ENCODE measurements at places on chromosomes 7 and 10.

- DNase-seq: no peak
Observed at GRCh38 chr10:52314822-52315552, 906 bp downstream of the DKK1 start.

GRCh38 chr10:79367426-79368189 lies 20.3 kb downstream of the PPIF start:
- no peak for DNase-seq

DNA sequence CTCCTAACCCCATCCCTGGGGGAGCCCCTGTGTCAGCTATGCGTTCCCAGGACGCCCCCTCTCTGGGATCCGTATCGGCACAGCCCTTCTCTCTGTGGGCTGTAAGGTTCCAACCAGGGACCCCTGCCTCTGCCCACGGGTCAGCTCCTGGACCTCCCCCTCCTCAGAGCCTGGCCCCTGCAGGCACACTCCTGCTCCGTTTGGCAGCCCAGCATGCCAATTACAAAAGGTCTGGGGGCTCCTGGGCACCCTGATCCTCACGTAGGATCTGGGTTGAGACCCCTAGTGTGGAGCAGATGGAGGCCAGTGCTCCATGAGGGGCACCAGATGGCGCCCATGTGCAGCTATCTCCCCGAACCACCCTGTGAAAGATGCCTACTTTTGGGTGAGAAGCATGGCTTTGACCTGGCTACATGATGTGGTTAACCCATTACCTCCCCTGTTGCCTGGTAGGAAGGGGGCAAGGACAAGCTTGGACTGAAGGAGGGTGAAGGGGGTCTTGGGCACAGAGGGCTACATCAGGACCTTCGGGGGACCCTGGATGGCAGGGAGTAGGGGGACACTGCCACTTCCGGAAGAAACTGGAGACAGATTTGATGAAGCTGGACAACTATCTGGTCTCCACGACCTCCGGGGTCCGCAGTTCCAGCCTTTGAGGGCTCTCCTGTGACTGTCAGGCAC lies 9.0 kb downstream of the TACR2 start:
- no peak for DNase-seq

GRCh38 chr7:40827222-40828085 lies 692.6 kb downstream of the SUGCT start:
- DNase-seq: no peak

GRCh38 chr7:8638076-8638475 lies 204.7 kb downstream of the NXPH1 start:
- DNase-seq: no peak

DNA sequence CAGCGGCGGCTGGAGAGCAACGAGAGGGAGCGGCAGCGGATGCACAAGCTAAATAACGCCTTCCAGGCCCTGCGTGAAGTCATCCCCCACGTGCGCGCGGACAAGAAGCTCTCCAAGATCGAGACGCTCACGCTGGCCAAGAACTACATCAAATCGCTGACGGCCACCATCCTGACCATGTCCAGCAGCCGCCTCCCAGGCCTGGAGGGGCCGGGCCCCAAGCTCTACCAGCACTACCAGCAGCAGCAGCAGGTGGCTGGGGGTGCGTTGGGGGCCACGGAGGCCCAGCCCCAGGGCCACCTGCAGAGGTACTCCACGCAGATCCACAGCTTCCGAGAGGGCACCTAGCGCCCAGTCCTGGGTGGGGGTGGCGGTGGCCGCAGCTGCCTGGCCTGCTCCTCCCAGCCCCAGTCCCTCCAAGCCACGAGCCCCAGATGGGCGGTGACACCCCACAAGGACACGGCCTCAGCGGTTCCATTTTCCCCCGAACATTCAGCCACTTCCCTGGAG lies 1.3 kb downstream of the BHLHA15 start:
- DNase-seq: no peak

GRCh38 chr10:71434760-71435394 lies 38.2 kb downstream of the CDH23 start:
- no peak for DNase-seq

DNA sequence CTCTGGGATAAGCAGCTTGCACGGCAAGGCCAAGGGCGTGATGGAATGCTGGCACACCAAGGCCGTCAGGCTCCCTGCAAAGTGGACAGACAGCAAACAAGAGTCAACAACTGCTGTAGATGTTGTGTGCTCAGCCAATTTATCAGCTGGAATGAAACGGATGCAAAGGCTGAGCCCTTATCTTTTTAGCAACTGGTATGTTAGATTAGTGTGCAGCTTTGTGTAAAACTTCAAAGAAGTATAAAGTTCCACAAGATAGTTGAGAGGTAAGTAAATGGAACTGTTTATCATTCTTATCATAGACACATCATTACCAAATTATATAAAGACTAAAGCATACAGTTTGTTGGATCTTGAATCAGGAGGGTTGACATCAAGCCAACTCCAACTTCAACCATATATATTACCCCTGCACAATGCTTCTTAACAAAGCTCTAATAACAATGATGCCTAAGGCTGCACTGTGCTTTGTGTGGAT lies 289.0 kb downstream of the TNS3 start:
- no peak for DNase-seq

- no peak for DNase-seq
Observed at GRCh38 chr7:99406557-99406956, 1.8 kb downstream of the PDAP1 start.

GRCh38 chr7:98051118-98051744 lies 55.4 kb upstream of the LMTK2 start:
- DNase-seq: no peak

GRCh38 chr10:103154521-103155299 lies 38.4 kb downstream of the NT5C2 start:
- DNase-seq: no peak

- DNase-seq: no peak
Observed at GRCh38 chr7:68078157-68078710, 1081.6 kb downstream of the TYW1 start.

GRCh38 chr7:4040109-4040928 lies 641.8 kb upstream of the FOXK1 start:
- DNase-seq: no peak

DNA sequence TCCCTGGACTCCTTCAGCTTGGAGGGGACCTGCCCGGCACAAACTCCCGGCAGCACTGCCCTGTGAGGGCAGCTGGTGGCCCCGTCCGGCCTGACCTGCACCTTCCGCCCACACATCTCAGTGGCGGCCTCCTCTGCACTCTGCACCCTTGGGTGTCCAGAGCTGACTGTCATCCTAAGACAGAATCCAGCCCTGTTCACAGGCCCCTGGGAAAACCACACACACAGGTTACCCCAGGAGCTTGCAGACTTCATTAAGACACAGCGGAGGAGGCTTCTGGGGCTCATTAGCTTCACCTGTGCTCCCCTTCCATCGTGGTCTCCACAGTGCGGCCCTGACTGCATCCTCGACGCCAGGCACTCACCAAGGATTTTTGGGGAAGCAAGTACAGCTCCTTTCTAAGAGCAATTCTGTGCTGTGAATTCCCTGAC lies 51.5 kb upstream of the SHH start:
- no peak for DNase-seq

Data from activated naive CD4-positive, alpha-beta T cell (primary cell).